ENCODE measurements at places on chromosomes 1 and 21.

GRCh38 chr1:23449306-23449705 is 24.8 kb upstream of the TCEA3 start:
- DNase-seq = no peak

GRCh38 chr21:46021978-46022544 is 40.5 kb downstream of the COL6A1 start:
- DNase-seq = peak; percentile 76

DNA sequence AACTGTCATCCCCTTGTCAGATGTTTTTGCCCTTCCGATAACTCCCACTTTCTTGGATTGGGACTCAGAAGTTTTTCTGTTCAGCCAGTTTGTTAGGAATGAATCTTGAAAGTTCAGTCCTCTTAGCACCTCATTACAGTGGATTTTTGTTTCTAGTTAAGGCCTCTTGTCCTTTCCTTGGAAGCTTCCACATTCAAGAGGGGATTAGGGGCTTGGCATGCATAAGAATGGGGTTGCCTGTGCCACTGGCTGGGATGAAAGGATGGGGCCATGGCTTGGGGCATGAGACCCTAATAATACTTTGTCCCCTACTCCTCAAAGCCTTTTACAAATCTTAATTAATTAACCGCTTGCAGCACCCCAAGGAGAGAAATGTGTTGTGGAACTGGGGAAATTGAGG is 2.4 kb upstream of the DHDDS start:
- no peak for DNase-seq

DNA sequence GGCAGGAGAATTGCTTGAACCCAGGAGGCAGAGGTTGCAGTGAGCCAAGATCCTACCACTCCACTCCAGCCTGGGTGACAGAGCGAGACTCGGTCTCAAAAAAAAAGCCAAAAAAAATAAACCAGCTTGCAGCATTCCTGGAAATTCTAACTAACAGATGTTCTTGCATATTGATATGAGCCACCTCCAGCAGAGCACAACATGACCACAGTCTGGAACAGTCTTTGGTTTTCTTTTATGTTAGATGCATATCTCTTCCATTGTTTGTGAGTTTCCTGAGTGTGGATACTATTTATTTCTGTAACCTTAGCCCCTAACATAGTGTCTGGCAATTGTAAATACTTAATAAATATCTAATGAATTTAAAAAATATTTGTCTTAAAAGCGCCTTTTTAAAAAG is 23.9 kb downstream of the IFNAR1 start:
- DNase-seq = no peak

DNA sequence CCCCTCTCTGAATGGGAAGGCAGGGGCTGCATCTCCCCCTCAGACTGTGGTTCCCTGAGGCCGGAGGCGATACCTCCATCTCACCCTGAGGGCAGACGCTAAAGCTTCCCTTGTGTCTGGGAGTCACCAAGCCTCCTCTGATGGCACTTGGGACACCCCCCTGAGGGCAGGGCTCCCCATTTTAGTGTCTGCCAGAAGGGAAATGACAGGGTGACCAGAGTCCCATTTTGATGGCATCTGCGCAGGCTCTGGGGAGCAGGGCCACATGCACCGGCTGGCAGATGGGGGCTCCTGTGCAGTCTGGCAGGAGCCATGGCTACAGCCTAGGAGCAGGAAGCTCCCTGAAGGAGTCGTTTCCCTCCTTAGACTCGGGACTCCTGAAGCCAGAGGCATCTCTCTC is 1.7 kb downstream of the S100A2 start:
- DNase-seq = no peak

DNA sequence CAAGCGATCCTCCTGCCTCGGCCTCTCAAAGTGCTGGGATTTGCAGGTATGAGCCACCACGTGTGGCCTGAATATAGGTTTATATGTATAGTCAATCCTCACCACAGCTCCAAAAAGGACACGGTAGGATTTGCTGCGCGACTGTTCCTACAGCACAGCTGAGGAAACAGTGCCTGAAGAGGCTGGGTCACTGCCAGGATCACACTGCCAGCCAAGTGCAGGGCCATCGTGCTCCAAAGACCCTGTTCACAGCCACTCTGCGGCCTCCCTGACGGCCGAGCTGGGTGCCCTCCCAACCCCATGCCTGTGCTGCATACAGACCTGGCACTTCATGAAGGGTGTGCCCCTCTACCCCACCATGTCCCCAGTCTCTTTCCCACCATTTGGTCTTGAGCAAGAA is 71.4 kb downstream of the MRPL37 start:
- no peak for DNase-seq

DNA sequence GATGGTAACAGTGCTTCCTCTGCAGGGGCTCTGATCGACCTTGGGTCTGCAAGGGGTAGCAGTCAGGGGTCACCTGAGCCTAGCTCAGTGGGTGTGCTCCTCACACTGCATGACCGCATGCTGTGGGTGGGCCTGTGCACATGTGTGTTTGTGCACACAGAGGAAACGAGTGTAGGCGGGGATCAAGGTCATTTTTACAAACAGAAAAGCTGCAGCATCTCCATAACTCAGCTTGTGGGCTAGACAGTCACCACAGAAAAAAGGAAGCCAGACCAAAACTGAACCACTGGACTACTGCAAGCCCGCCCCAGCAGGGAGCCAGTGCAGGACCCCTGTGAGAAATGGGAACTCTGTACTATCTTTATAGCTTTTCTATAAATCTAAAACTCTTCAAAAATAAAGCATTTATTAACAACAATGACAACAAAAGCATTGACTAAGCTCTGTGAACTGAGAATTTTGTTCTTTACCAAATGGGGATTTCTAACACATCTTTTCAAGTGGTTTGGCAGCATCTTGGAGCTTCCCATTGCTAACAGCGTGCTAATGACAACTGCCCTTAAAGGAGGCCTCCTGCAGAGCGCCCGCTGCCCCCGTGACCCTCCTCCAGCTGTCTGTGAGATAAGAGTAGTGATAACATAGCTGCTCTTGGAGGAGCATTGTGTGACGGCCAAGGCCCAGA is 19.9 kb upstream of the NEK2 start:
- no peak for DNase-seq

GRCh38 chr1:191427593-191427992 is 730.7 kb upstream of the RGS18 start:
- no peak for DNase-seq

DNA sequence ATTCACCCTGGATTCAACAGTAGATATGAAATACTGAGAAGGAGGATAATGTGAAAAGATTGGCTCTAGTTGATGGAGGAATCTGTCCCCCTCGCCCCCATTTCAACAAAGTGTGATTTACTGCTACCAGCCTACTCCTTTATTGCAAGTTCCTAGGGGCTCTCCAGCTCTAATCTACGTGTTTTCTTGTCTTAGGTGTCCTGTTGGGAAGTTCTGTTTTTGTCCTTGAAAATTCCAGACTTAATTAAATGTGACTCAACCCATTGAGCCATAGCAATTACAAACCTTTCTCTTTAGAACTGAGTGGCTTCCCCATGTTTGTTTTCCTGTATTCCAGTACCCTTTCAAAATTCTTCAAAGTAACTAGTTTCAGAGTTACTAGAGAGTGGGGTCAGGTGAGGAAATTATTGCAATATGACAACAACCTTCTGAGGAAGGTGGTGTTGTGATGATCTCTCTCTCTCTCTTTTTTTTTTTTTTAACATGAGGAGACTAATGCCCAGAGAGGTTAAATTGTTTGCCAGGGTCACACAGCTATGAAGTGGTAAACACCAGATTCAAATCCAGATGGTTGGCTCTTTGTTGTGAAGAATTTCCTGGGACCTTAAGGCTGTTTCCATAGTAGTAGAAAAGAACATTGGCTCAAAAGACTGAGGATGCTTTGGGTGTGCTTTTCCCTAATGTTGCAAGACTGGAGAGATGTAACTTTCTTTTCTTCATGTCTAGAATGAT is 3.5 kb downstream of the RGL1 start:
- no peak for DNase-seq

- no peak for DNase-seq
Measured at GRCh38 chr1:56145581-56145980, 433.8 kb downstream of the PLPP3 start.

DNA sequence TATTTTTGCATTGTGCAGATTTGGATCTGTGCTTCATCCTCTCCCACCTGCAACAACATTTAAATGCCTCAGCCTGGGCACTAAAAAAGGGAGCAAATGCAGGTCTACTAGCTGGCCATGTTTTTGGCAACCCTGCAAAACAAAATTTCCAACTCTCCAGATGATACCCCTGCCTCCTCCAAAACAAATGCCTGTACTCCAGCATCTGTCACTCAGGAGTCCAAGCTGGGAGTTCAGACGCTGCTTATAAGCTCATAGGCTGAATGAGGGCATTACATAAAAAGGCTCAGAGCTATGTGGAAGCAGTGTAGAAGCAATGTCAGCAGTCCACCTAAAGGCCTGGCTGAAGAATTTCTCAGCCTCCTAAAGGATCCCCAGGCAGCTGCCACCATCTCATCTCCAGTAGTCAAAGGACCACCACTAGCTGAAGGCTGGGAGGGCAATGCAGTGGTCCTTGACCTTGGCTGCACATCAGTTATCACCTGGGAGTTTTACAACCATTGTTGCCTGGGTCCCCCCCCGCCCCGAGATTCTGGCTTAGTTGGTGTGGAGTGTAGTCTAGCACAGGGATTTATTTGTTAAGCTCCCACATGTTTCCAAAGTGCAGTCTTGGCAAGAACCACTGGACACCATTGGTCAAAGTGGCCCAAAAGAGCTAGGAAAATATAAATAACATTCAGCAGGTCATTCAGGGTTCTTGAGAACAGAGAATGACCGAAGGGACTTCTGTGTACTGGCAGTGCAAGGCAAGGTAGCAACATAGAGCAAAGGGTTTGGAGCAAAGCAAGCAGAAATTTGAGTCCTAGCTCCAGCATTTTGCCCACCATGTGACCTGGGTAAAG is 57.2 kb downstream of the ITPKB start:
- DNase-seq = no peak

GRCh38 chr1:108028841-108029388 is 63.9 kb upstream of the VAV3 start:
- no peak for DNase-seq

DNA sequence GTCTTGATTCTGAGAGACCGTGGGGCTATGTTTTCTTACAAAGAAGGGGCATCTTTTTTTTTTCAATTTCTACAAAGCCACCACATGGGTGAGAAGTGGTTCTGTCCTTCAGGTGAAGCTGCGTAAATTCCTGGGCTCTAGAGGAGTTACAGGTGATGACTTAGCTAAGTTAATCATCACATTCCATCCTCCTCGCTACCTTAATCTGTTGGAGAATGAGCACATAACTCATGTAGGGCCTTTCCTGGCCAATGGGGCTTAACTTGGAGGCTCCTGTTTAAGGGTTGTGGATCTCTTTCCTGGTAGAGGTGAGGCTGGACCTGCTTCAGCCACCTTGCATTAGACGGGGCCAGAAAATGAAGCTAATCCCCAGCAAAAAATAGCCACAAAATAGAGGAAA is 19.9 kb downstream of the REG4 start:
- no peak for DNase-seq

- no peak for DNase-seq
Measured at GRCh38 chr21:37686991-37687810, 229.1 kb downstream of the KCNJ6 start.

DNA sequence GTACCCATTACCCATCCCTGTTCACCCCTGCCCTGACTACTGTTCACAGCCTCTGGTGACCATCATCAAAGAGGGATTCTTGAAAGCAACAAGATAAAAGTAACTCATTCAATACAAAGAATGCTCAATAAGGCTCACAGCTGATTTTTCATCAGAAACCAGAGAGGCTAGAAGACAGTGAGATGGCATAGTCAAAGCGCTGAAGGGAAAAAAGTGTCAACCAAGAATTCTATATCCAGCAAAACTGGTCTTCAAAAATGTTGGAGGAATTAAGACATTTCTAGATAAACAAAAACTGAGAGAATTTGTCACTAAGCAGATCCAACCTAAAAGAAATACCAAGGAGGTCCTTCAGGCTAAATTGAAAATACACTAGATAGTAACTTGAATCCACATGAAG is 27.1 kb downstream of the CSF1 start:
- DNase-seq = no peak

GRCh38 chr1:177256153-177257075 is 85.7 kb downstream of the BRINP2 start:
- no peak for DNase-seq

DNA sequence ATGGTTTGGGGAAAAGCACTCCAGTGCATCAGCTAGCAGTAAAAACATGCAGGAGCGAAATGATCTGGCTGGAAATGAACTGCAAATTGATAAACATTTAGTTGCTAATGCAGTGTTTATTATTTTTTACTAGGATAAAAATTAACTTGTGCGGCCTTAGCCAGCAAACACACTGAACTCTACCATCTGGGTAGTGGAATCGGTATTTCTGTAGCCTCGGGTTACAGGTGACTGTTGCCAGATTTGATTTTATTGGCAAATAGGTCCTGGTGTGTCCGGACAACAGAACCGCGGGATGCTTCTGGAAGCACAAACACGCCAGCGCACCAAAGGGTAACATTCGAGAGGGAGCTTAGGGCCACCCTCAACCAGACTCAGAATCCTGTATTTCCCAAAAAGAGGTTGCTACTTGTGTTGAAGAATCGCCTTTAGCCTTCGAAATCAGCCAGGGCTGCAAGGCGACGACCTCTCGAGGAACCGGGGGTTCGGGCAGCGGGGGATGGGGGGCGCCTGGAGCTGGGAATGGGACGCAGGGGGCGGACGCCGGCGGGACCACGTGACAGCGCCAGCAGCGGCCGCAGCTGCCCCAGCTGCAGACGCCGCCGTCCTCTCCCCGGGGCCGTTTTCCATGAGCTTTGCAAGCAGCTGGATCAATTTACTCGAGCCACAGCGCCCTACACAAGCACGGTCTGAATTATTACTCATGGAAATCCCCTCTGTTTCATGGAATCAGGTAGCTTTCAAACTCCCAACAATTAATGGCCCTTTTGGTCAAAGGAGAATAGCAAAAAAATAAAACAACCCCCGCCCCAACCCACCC is 158.8 kb downstream of the TOMM20 start:
- peak; percentile 81 for DNase-seq

GRCh38 chr21:39055167-39055767 is 128.0 kb downstream of the PSMG1 start:
- DNase-seq = no peak

GRCh38 chr1:242585616-242586359 is 61.3 kb upstream of the PLD5 start:
- no peak for DNase-seq

DNA sequence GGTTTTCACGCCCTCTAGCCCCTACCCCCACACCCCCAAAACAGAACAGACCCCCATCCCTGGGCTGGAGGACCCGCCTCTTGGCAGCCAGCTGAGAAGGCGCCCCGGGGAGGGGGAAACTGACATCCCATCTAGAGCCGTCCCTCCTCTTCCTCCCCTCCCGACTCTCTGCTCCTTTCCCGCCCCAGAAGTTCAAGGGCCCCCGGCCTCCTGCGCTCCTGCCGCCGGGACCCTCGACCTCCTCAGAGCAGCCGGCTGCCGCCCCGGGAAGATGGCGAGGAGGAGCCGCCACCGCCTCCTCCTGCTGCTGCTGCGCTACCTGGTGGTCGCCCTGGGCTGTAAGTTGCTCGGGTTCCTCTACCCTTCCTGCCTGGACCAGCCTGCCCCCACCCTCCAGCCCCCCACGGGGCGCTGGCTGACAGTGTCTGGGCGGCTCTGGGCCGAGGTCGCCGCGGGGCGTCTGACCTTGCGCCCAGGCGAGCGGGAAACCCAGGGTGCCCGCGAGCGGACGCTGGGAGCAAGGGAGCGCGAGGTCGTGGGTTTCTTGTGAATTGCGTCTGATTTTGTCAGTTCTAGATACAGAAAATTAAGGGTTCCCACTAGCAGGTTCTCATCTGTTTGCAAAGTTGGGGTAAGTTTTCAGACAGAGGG is 618 bp downstream of the JAM2 start:
- DNase-seq = no peak

- no peak for DNase-seq
Measured at GRCh38 chr1:244030481-244031040, 20.5 kb upstream of the ZBTB18 start.

- no peak for DNase-seq
Measured at GRCh38 chr1:98129491-98129890, 208.7 kb upstream of the DPYD start.

Measured in coronary artery (tissue), 2 donors.